Hepatocyte (in vitro differentiated cells): ENCODE measurements at places on chromosomes 11 and 22. TPM values are rescaled to one million over a fixed set of nuclear protein-coding genes. Genes with fewer than 3 reads are reported as not detected.

BSCL2 gene
- 39.3 and 49.2 TPM in 2 replicates for total RNA-seq

CARD16 gene
- 3.1 and 11.9 TPM in 2 replicates for total RNA-seq

MYH9 gene
- total RNA-seq, result 149 and 188 TPM in 2 replicates

NUP98 gene
- 81.4 and 95.9 TPM in 2 replicates for total RNA-seq

CDC42EP1 gene
- total RNA-seq, result 31.4 and 34.6 TPM in 2 replicates

RBMXL2 gene
- total RNA-seq, result 0.30 TPM in 1 of 2 replicates, not detected in the other

- no peaks in the 10 kb centered on the region for H3K27me3 ChIP-seq
- H3K36me3 ChIP-seq, result no peaks in the 10 kb centered on the region
- peaks cover 14% of the 10 kb centered on the region for H3K4me1 ChIP-seq
- peak overlapping the region; percentile 85 for H3K27ac ChIP-seq
- H3K4me3 ChIP-seq, result no peak overlapping the region
These were observed 15.7 kb upstream of the CHKA start for GRCh38 chr11:68136866-68137265.

- H3K27ac ChIP-seq, result no peak overlapping the region
- H3K4me1 ChIP-seq, result no peaks in the 10 kb centered on the region
- no peak for DNase-seq
These were observed 44.1 kb upstream of the SEZ6L start for GRCh38 chr22:26124991-26125725.

DNA sequence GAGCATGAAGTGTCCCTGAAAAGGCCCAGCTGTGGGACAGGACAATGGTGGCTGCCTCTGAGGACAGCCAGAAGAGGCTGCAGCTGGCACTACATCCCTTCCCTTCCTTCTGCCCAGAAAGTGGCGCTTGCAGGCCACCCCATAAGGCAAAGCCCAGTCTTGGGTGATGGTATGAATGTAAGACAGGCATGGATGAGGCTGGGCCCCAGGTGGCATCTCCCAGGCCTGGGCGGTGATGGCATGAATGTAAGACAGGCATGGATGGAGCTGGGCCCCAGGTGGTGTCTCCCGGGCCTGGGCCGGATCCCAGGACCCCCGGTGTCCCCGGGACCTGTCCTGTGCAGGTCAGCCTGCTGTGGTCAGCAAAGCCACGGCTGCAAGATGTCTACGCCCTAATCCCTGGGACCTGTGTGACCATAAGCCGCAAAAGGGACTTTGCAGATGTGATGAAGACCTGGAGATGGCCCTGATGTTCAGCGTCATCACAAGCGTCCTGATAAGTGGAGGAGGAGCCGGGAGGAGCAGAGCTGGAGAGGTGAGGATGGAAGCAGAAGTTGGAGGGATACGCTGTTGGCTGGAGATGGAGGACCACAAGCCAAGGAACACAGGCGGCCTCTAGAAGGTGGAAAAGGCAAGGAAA is 181.1 kb downstream of the CTTN start:
- H3K4me3 ChIP-seq, result no peak overlapping the region
- DNase-seq, result no peak
- no peak overlapping the region for H3K27ac ChIP-seq
- no peaks in the 10 kb centered on the region for H3K4me1 ChIP-seq
- no peaks in the 10 kb centered on the region for H3K27me3 ChIP-seq

GRCh38 chr11:68661014-68661413 is 23.3 kb upstream of the GAL start:
- H3K4me3 ChIP-seq, result no peak overlapping the region
- H3K27ac ChIP-seq, result no peak overlapping the region
- H3K36me3 ChIP-seq, result no peaks in the 10 kb centered on the region

DNA sequence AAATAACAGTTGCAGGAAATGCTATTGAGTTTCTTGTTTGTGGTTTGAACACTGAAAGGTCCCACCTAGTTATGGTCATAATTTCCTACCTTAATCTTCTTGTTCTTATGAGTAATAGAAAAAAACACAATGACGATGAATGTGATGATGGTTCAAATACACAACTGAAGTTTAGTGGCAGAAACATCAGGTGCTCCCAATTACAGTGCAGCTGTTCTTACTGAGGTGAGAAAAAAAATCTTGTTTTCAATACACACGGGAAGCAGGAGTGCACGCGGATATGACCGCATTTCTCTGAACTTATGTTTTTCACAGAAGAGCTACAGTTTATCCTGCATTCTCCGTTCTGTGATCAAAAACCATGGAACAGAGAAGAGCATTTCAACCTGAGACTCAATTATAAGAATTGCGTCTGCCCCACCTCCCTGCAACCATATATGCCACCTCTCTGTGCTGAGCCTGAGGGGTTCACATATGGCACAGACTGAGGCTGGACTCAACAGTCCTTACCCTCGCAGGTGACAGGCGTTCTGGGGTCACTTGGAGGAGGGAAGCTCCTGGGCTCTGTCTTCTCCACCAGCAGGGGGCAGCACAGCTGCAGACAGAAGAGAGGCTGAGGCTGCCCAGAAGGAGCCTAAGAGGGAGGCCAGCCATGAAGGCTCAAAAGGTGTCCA is 99.7 kb upstream of the IGLL5 start:
- H3K36me3 ChIP-seq, result no peaks in the 10 kb centered on the region
- peaks cover 19% of the 10 kb centered on the region for H3K4me1 ChIP-seq
- no peak overlapping the region for H3K4me3 ChIP-seq
- peak overlapping the region; percentile 91 for H3K27ac ChIP-seq

DNA sequence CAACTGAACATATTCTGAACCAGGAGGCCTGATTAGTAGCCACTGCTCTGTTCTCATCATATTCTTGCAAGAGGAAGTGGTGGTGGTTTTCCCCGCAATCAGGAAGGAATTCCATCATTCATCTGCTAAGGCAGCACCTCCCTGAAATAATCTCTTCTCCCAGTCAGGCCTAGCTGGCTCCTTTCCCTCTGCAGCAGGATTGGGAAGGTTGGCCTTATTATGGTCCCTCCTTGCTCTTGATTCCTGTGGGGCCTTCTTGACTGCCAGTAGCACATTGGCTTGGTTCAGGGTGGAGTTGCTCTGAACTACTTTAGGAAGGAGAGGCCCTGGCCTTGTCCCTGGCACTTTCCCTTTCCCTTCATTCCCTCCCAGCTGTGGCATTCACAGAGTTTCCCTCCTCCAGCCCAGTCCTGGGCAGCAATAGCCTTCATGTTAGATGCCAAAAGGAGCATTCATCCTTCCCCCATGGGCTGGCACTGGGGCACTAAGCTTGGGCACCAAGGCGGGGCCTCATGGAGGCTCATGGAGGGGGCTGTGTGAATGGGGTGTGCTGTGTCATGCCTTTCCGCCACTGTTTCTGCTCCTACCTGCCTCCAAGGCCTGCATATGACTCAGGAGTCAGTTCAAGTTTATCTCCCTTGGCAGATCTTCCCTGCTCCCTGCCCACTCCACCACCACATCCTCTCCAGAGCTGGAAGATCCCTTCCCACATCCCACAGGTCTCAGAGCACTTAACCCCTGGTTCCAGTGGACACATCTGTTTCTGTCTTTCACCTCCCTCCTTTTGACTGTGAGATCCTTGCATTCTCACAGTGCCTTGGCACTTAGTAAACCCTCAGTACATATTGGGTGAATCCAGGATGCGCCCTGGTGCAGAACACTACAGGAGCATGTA is 27.6 kb upstream of the CD44 start:
- no peak for DNase-seq
- no peaks in the 10 kb centered on the region for H3K4me1 ChIP-seq
- H3K27ac ChIP-seq, result no peak overlapping the region
- no peaks in the 10 kb centered on the region for H3K27me3 ChIP-seq
- no peak overlapping the region for H3K4me3 ChIP-seq

- no peaks in the 10 kb centered on the region for H3K27me3 ChIP-seq
- H3K4me3 ChIP-seq, result no peak overlapping the region
These were observed 72.5 kb downstream of the C11orf65 start for GRCh38 chr11:108394744-108395284.

DNA sequence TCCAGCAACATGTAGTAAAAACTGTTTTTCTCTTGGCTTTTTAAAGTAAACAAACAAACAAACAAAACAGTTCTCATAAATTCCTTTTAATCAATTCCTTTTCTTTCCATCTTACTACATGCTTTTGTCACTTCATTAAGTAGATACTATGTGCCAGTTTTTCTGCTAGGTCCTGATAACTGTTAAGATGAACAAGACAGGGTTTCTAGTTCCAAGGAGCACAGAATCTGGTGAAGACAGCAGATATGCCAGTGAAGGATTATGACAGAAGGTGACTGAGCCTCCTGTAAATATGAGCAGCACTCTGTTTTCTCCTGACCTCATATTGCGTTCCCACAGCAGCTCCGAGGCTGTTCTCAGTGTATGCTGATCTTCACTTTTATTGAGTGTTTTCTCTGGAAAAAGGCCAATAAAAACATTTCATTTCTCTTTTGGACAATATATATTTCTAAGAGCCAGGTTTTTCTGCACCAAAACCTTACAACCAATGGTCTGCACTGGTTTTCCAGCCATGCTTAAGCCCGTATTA is 45.8 kb downstream of the HEPHL1 start:
- H3K27me3 ChIP-seq, result no peaks in the 10 kb centered on the region
- no peak overlapping the region for H3K4me3 ChIP-seq
- H3K36me3 ChIP-seq, result no peaks in the 10 kb centered on the region

DNA sequence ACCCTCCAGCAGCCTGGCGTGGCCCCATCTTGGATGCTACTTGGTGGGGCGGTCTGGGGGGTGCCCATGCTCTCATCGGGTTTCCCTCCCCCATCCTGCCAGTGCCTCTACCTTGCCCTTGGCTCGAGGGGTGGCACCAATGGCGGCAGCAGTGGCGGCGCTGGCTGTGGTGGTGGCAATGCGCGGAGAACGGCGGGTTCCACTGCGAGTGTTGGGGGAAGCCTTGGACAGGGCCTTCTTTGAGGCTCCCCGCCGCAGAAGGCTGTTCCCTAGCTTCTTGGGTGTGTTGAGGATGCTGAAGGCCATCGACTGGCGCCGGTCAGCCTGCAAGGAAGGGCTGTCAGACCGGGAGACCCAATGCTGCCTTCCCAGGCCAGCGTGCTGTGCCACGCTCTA is 5.1 kb downstream of the IL18BP start:
- no peak overlapping the region for H3K27ac ChIP-seq
- H3K4me1 ChIP-seq, result no peaks in the 10 kb centered on the region
- no peak overlapping the region for H3K4me3 ChIP-seq
- peaks cover 4% of the 10 kb centered on the region for H3K36me3 ChIP-seq
- no peaks in the 10 kb centered on the region for H3K27me3 ChIP-seq
- DNase-seq, result no peak

DNA sequence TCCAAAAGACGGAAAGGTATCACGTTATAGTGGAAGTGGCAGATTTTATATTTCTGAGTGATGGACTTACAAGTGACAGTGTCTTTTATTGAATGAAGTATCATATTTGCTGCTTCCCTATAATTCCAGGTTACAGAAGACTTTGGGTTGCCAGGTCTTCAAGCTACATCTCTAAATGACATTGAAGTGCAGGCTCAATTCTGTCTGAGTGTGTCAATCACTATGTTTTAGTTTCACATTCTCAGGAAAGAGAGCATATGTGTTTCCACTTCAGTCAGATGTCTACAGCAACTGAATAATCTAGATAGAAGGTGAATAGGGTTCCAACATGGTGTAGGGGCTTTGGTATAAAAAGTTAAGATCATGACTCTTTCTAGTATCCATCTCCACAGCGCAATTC is 492.7 kb upstream of the API5 start:
- no peak overlapping the region for H3K4me3 ChIP-seq
- H3K4me1 ChIP-seq, result no peaks in the 10 kb centered on the region
- no peaks in the 10 kb centered on the region for H3K27me3 ChIP-seq
- no peaks in the 10 kb centered on the region for H3K36me3 ChIP-seq

GRCh38 chr11:77206264-77207018 is 78.4 kb downstream of the MYO7A start:
- no peaks in the 10 kb centered on the region for H3K27me3 ChIP-seq
- no peak for DNase-seq
- no peaks in the 10 kb centered on the region for H3K36me3 ChIP-seq
- no peak overlapping the region for H3K27ac ChIP-seq
- no peak overlapping the region for H3K4me3 ChIP-seq

DNA sequence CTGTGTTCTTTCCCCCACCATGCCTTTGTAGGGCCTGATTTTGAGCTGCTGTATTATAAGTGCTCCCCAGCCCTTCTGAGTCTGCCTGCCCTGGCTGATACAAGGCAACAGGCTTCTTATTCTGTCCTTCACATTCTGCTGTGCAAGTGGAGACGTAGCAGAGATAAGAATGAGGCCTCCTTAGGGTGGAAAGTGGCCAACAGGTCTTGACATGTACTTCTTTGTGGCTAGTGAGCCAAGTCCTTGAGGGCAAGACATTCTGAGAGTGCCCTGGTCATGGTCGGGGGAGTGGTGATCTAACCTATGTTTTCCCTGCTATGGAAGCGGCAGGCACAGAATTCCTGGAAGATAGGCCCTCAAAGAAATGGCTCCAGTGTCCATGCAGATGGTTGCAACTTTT is 235.7 kb upstream of the CADM1 start:
- H3K27ac ChIP-seq, result no peak overlapping the region
- H3K4me3 ChIP-seq, result no peak overlapping the region
- no peaks in the 10 kb centered on the region for H3K27me3 ChIP-seq
- no peaks in the 10 kb centered on the region for H3K4me1 ChIP-seq
- DNase-seq, result no peak

DNA sequence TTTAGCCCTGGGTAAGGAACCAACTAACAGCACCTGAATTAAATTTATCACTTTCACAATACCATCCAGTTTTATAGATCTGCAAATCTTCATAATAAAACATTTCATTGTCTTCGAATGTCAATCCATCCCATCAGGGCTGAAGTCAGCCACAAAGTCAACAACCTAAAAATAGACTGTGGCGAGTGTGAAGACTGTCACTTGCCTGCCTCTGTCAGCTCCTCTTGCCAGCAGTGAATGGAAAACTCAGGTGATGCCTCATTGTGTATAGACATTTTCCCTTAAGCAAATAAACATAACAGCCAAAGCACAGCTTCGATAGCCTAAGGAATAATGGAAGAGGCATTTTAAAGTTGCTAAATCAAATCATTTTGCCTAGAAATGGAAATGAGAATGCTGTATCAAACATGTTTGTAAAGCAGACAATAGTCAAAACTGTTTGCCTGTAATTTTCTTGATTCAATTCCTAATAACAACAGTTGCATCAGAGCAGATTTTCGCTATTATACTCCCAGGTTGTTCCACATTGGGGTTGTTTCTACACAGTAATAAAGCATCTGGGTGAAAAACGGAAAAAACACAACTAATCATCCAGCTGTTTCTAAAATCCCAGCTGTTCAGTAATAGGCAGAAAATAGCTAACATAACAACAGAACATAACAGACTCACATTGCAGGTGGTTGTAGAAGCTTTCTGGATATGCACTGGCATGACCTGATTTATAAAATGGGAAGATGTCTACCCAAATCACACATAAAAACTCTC is 15.7 kb downstream of the KCNA4 start:
- H3K27me3 ChIP-seq, result peaks cover 7% of the 10 kb centered on the region
- H3K4me1 ChIP-seq, result no peaks in the 10 kb centered on the region
- no peaks in the 10 kb centered on the region for H3K36me3 ChIP-seq
- no peak for DNase-seq
- no peak overlapping the region for H3K27ac ChIP-seq

DNA sequence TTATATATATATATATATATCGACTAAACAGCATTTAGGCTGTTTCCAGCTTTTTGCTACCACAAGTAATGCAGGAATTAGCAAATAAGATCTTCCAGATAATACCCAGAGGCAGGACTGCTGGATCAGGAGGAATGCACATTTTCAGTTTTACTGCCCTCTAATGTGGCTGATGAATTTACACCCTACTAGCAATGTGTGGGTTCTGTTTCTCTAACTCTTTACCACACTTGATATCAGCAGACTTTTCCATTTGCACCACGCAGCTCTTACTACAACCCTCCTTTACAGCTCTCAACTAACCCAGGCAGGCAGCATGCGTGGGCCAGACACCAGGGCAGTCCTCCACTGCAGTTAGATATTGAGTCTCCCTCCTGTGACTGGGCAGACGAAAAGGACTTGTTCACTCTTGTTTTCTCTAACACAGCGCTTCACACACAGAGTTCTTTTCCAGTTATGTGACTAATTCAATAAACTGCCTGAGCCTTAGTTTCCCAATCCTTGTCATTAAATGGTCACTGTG is 67.7 kb downstream of the IGLL5 start:
- peaks cover 9% of the 10 kb centered on the region for H3K27me3 ChIP-seq
- peaks cover 5% of the 10 kb centered on the region for H3K4me1 ChIP-seq
- no peak overlapping the region for H3K27ac ChIP-seq
- no peak overlapping the region for H3K4me3 ChIP-seq
- no peaks in the 10 kb centered on the region for H3K36me3 ChIP-seq
